ENCODE measurements at places on chromosomes 13 and 19.

GRCh38 chr13:108193806-108194205 is 21.5 kb downstream of the LIG4 start:
- peak; percentile 35 for DNase-seq

DNA sequence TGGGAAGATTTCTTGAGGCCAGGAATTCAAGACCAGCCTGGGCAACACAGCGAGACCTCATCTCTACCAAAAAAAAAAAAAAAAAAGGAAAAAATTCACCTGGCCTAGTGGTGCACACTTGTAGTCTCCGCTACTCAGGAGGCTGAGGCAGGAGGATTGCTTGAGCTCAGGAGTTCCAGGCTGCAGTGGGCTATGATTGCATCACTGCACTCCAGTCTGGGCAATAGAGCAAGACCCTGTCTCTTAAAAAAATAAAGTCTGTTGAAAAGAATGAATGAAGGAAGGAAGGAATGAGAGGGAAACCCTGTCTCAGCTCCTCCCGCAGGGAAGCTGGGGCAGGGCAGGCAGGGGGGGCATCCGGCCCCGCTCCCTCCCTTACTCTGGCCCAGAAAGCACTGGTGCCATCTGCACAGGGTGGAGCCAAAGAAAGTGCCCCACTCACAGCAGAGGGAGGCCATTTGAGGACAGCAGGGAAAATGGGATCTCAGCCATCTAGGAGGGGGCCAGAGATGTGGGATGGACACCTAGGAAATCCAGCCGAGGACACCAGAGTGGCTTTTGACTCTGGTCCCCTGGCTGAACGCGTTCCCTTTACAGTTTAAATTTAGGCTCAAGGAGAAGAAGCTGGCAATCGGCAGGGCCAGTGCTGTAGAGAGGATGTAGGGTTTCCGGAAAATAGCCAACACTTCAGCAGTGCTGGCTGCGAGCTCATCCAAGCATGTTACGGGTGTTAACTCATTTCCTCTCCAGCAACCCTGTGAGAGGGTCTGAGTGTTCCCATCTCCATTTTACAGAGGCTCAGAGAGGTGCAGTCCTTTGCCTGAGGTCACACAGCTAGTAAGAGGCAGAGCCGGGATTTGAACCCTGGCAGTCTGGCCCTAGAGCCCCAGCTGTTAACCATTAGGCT is 3.6 kb upstream of the HPN start:
- DNase-seq, result peak; percentile 66

DNA sequence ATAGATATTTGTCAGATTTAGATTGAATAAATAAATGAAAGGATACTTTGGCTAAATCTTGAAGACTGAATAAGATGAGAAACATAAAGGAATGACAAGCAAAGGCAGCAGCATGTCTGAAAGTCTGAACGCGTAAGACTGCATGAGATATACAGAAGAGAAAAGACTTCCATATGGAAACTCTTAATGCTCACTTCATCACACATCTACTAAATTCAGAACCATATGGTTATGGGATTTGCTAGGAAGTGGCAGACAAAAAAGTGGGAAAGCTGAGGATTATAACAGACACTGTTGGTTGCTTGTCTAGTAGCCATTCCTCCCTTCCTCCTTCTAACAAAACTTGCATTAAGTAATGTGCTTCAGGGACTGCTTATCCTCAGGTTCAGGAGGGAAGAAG is 446.7 kb downstream of the KCTD12 start:
- no peak for DNase-seq

GRCh38 chr13:75530549-75530961 is 7.1 kb downstream of the COMMD6 start:
- no peak for DNase-seq

GRCh38 chr19:4584670-4585460 is 25.4 kb upstream of the SEMA6B start:
- no peak for DNase-seq

- DNase-seq, result no peak
These were observed 194.9 kb downstream of the LACC1 start for GRCh38 chr13:44074611-44075010.

GRCh38 chr19:38616265-38616664 is 1.5 kb downstream of the MAP4K1 start:
- no peak for DNase-seq

- no peak for DNase-seq
These were observed 38.4 kb upstream of the CPB2 start for GRCh38 chr13:46143184-46143701.

DNA sequence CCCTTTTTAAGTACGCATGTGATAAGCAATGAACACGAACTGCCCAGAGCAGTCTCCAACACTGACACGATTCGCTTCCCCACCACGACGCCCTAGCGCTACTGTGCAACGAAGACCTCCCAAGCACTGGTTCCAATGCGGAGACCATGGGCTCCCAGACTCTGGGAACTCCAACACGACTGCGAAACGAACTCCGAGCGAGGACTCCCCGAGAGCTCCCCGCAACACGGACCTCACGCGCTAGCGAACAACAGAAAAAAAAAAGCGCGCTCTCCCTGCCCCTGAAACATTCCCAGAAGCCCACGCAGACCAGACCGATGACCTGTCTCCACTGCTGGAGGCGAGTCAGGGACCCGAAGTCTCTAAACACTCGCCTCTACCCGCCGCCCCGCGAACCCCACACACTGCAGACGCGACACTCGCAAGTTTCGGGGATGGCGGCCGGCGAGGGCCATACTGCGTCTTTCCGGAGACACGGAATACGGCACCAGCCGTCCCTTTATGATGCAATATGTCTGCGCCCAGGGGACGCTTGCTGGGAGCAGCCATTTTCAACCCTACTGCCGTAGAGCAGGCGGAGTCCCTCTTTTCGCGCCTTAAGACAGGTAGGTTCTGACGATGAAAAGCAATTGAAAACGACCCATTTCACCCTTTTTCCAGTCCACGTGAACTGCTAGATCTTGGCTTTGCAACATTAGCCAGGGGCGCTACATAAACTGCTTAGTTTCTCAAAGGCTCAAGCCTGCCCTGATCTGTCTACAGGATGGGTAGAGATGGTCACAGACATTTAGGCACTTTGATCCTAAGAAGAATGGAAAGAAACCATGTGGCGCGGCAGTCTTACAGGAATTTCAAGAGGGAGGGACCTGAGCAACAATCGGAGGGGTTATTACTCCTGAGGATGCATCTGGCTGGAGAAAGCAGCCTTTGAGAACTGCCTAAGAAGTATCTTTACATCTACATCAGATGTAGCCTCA is at the start of gene ZNF577:
TSS of gene ZNF577 (minus strand) at position 430 of the 977 bp plus-strand sequence. CDS start 7,569 bp downstream, outside the sequence.
- DNase-seq, result peak; percentile 89

GRCh38 chr13:33352041-33352440 is 66.5 kb upstream of the STARD13 start:
- DNase-seq, result no peak

DNA sequence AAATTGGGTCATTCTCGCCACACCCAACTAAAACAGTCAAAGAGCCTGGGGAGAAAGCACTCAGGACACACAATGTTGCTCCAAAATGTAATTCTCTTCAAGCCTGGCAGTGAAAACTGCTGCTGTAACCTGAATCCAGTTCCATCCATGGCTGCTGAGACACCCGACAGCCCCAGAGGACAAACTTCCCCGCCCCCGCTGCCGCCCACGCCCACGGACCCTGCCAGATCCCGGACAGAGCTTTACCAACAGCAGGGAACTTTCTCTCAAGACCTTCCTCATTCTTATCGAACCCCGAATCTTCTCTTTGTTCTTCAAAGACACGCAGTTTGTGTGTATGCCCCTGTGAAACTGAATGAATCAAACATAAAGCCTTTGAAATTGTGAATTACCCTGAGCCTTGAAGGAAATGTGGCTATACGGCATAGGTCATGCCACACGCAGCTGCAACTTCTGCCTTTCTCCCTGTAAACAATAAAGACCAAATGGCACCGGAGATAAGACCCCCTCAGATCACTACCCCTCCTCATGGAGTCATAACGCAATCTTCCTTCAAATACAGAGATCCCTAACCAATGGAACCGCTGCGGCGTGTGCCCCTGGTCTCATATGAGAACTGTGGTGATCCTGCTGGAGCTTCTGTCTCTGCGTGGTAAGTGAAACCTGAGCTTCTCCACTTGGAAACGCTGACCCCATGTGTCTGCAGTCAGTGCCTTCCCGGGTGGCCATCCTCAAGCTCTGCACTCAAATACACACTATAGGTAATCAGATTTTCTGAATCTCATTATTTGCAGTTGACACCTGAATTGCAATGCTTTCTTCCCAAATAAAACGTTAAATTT is 4.8 kb upstream of the LAMP1 start:
- no peak for DNase-seq

DNA sequence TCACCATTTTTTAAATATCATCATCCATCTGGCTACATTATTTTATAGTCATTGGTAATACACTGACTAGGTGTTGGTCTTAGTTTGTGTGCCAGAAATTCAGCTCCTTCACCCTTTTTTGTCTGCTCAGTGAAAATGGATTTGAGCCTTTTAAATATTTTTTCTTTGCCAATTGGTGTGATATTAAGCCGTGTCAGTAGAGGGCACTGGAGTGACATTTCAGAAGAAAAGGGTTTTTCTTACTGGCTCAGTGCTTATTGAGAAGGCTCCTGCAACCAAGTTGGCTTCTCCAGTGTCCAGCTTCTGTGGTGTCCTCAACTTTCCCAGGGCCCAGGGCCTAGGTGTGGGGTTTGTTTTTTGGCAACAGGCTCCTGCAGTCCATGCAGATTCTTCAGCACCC is 546.6 kb downstream of the DACH1 start:
- peak; percentile 42 for DNase-seq

- no peak for DNase-seq
These were observed 14.7 kb upstream of the DHDH start for GRCh38 chr19:48918801-48919247.

DNA sequence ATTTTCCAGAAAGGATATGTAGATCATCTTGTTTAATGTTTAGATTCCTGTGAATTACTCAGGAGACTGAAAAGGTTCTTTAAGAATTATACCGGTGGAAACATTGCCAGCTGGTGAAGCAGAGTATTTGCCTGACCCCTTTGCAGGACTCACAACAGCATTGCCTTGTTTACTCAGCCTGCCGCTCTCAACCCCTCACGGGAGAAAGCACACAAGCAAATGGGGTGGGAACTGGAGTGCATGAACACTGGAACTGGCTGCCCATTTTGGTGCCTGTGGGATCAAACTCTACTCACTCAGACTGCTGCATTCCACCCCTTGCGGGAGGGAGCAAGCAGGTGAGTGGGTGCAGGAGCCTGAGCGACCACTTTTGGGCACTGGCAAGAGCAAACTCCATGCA is 804.7 kb upstream of the SLITRK1 start:
- no peak for DNase-seq

DNA sequence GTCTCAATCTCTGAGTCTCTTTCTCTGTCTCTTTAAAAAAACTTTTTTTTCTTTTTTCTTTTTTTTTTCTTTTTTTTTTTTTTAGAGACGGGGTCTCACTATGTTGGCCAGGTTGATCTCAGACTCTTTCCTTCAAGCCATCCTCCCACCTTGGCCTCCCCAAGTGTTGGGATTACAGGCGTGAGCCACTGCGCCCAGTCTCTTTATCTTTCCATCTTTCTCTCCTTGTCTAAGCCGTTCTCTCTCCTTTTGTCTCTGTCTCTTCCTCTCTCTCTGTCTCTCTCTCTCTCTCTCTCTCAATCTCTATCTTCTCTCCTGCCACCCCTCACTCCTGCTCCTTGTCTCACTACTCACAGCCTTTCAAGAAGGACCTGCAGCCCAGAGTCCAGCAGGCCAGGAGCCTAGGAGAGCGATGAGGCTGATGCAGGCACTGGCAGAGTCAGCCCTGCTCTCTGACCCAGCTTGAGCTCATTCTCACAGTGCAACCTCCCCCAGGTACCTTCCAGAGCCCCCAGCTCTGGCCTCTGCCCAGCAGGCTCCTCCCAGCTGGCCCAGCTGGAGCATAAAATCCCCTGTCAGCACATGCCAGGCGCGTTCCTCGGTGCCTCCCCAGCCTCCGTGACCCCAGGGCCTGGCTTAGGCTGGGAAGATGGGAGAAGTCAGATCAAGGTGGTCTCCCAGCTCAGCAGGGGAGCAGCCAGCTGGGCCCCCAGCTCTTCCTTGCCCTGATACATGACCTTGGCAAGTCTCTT is at the start of gene NPHS1:
TSS of gene NPHS1 (minus strand) at position 476 of the 752 bp plus-strand sequence. CDS start 667 bp downstream, outside the sequence.
- no peak for DNase-seq

GRCh38 chr13:77714119-77714755 is 16.8 kb downstream of the SLAIN1 start:
- DNase-seq, result no peak

GRCh38 chr19:1131718-1132551 is 28.1 kb downstream of the GPX4 start:
- DNase-seq, result peak; percentile 86

DNA sequence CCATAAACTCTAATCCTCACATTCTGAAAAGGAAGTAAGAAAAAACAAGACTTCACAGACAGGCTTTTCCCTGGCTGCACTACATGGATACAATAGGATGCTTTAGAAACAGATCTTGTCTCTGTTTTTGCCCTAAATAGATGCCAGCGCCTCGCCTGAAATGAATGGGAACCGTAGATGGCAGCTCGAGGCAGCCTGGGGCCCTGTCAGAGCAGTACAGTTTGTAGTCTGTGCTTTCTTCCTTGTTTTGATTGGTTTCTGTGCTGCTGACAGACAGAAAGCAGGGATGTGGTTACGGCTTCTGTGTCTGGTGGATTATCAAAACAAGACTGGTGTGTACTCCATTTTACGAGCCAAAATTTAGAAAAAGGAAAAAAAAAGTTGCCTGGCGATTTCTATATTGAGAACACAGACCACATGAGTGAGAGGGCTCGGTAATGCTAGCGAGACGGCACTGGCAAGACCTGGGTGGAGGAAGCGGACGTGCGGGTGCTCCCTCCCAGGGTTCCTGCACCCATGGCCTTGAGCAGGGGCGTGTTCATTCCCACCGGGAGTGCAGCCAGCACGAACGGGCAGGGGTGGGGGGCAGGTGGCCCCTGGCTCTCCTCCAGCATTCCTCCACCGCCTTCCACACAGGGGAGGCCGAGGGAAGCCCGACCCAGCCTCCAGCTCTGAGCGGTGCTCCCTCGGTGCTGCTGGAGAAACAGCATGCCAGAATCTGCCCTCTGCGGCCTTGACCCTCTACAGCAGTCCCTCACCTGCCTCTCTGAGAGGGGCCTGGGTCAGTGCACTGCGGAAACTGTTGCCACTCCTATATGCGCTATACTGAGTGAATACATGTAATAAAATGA is 37.6 kb upstream of the C1QTNF9 start:
- peak; percentile 76 for DNase-seq

DNA sequence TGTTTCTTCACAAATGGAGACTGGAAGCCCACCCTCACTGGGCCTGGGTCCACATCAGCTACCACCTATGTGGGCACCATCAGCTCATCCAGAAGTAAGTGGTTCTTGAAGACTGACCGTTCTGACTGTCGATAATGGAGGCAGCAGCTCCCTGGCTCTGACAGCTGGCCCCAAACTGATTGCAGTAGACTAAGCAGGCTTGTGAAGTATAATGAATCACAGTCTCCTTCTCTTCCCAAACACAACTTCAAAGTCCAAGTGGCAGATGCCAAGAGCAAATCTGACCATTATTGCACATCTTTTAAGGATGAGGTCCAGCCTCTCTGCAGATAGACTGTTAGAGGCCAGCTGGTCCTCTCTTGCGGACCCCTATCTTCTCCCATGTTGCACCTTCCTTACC is 574.4 kb upstream of the KLF12 start:
- no peak for DNase-seq

DNA sequence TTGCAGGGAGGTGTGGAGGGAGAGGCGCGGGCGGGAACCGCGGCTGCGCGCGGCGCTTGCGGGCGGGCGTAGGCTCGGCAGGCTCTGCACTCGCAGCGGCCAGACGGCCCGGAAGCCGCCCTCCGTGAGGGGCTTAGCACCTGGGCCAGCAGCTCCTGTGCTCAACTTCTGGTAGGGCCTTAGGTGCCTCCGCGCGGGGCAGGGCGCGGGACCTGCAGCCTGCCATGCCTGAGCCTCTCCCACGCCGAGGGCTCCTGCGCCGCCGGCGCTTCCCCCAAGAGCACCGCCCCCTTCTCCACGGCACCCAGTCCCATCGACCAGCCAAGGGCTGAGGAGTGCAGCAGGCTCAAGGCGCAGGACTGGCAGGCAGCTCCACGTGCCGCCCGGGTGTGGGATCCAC is 940.8 kb upstream of the PCDH9 start:
- DNase-seq, result no peak
